Neural progenitor cell (in vitro differentiated cells): ENCODE measurements at places on chromosomes 12 and 14. TPM values are rescaled to one million over a fixed set of nuclear protein-coding genes. Genes with fewer than 3 reads are reported as not detected.

GRCh38 chr12:120879102-120879501 lies 25.1 kb downstream of the SPPL3 start:
- H3K4me1 ChIP-seq, result no peaks in the 10 kb centered on the region
- H3K27ac ChIP-seq, result no peak overlapping the region
- H3K27me3 ChIP-seq, result no peaks in the 10 kb centered on the region

- H3K27me3 ChIP-seq, result no peaks in the 10 kb centered on the region
- H3K27ac ChIP-seq, result no peak overlapping the region
- H3K4me3 ChIP-seq, result no peak overlapping the region
- no peaks in the 10 kb centered on the region for H3K36me3 ChIP-seq
These were observed 404.2 kb downstream of the TMEM121 start for GRCh38 chr14:105930572-105930971.

- no peak overlapping the region for H3K4me3 ChIP-seq
- no peaks in the 10 kb centered on the region for H3K27me3 ChIP-seq
- DNase-seq, result peak; percentile 79
- no peaks in the 10 kb centered on the region for H3K36me3 ChIP-seq
- no peaks in the 10 kb centered on the region for H3K4me1 ChIP-seq
- no peak overlapping the region for H3K27ac ChIP-seq
These were observed 52.4 kb upstream of the CAPRIN2 start for GRCh38 chr12:30806989-30807694.

TAS2R9 gene
- total RNA-seq, result not detected in 2 replicates

DNA sequence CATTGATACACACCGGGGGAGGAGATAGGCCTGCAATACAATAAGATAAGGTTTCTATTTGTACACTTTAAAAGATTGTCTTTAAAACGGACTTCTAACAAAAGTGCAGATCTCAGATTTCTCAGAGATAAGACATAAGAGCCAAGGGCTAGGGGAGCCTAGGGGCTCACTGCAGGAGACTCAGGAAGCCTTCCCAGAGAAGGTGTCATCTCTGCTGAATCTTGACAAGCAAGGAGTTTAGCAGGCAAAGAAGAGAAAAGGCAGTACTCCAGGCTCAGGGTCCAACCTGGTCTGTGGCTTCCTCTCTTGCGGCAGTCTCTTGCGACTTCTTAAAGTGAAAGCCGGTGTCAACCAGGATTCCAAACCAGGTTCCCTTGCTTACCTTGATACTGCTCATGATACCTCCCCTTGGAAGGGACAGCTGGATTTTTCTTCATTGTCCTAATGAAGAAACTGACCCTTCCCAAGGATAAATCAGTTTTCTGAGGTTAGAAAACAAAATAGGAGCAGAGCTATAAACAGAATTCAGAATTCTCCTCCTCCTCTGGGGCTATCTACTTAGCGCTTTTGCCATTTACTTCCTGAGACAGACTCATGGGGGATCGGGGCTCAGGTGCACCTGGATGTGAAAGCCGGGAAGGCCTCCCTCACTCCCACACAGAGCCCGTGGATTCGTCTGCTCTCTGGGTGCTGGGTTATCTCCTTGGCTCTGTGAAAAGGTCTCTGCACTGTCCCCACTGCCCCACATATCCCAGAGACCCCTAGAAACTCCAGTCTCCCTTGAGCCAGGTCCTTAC lies 1.7 kb upstream of the SCNN1A start:
- no peak overlapping the region for H3K4me3 ChIP-seq
- peaks cover 23% of the 10 kb centered on the region for H3K27me3 ChIP-seq
- no peak overlapping the region for H3K27ac ChIP-seq
- no peaks in the 10 kb centered on the region for H3K36me3 ChIP-seq

DNA sequence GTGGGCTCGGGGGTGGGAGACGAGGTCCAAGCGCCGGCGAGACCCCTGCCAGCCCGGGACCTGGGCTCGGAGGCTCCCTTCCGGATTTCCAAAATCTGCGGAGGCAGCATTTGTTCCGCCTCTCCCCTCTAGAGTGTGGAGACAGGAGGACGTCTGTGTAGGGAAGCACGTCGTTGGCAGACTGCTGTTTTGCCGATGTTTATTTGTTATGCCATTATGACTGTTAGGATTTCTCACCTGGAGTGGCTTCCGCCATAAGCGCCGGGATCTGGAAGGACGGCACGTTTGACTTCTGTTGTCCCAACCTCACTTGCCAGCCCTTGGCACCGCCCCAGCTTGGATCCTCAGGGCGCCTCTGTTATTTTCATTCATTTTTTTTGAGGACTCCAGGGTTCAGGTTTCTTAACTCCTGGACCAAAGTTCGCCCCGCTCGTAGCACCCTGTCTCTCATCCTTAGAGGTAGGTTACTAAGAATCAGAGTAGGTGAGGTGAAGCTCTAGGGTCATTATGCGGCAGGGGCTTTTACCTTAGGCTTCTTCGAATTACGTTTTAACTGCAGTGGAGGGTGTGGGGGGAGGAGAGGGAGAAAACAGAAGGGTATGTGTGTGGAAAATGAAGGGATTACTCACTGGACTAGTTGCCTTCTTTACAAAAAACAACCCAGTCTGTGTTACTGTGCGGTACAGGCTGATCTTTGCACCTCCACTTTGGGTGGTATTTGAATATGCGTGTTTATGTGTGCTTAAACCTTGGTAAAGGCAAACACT lies 547 bp upstream of the PYGL start:
- no peak for DNase-seq
- peaks cover 10% of the 10 kb centered on the region for H3K27me3 ChIP-seq
- H3K27ac ChIP-seq, result no peak overlapping the region

- no peak for DNase-seq
- H3K27me3 ChIP-seq, result no peaks in the 10 kb centered on the region
- no peak overlapping the region for H3K4me3 ChIP-seq
- H3K4me1 ChIP-seq, result peaks cover 13% of the 10 kb centered on the region
These were observed 1068.6 kb downstream of the BCL11B start for GRCh38 chr14:98203421-98203820.

GRCh38 chr14:22870811-22871223 lies 723 bp upstream of the LRP10 start:
- peaks cover 7% of the 10 kb centered on the region for H3K4me1 ChIP-seq
- peak overlapping the region; percentile 22 for H3K27ac ChIP-seq

DNA sequence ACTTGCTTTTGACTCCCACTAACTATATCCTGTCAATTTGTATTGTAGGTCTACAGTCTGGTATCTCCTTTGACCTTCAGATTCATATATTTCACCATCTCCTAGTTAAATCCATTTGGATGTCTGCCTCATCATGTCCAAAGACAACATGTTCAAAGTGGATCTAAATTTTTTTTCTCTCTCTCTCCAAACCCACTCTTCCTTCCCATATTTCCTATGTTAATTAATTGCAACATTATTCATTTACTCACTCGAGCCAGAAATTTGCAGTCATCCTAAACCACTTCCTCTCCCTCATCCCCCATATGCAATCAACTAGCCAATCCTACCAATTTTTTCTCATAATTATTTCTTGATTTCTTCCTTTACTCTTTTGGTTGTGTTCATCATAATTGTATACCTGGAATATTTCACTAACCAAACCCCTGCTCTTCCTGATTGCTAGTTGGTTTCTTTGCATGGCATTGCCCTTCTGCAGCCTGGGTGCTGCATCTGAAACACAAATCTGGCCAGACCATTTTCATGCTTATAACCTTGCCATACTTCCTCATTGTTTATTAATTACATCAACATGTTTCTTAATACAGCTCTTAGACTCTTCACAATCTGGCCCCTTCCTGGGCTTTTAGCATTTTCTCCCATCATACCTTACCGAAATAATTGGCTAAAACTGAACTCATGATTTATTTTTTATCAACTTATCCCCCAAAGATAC lies 442.2 kb downstream of the ADAMTS20 start:
- no peak overlapping the region for H3K27ac ChIP-seq
- no peaks in the 10 kb centered on the region for H3K36me3 ChIP-seq
- H3K4me1 ChIP-seq, result peaks cover 20% of the 10 kb centered on the region
- no peak overlapping the region for H3K4me3 ChIP-seq
- H3K27me3 ChIP-seq, result no peaks in the 10 kb centered on the region
- no peak for DNase-seq

- no peak for DNase-seq
- no peak overlapping the region for H3K4me3 ChIP-seq
- no peak overlapping the region for H3K27ac ChIP-seq
- peaks cover 6% of the 10 kb centered on the region for H3K4me1 ChIP-seq
- no peaks in the 10 kb centered on the region for H3K36me3 ChIP-seq
- no peaks in the 10 kb centered on the region for H3K27me3 ChIP-seq
These were observed 17.1 kb downstream of the SYNE3 start for GRCh38 chr14:95499354-95499750.

CACNA1C gene
- 1.2 and 2.7 TPM in 2 replicates for total RNA-seq

DNA sequence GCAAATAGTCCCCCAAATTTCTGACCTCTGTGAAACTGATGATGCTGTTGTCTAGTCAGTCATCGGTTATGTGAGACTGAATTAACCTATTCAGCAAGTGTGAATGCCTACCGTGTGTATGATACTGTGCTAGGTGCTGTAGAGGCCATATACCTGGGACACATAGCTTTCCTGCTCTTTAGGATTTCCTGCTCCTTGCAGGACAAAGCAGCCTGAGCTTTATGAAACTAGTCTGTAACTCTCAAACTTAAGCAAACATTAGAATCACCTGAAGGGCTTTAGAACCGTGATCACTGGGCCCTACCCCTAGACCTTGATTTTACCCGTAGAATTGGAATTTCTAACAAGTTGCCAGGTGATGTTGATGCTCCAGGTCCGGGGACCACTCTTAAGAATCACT lies 6.9 kb downstream of the MARK3 start:
- no peak overlapping the region for H3K27ac ChIP-seq
- no peaks in the 10 kb centered on the region for H3K36me3 ChIP-seq
- no peaks in the 10 kb centered on the region for H3K27me3 ChIP-seq
- DNase-seq, result no peak

TAS2R42 gene
- not detected in 2 replicates for total RNA-seq

IL23A gene
- 0.31 and 1.5 TPM in 2 replicates for total RNA-seq

GRCh38 chr12:116352315-116352835 lies 74.9 kb upstream of the MED13L start:
- H3K36me3 ChIP-seq, result no peaks in the 10 kb centered on the region
- H3K27me3 ChIP-seq, result no peaks in the 10 kb centered on the region
- H3K27ac ChIP-seq, result no peak overlapping the region
- H3K4me3 ChIP-seq, result no peak overlapping the region
- DNase-seq, result no peak
- no peaks in the 10 kb centered on the region for H3K4me1 ChIP-seq
